ENCODE measurements at places on chromosomes 3 and 15.

DNA sequence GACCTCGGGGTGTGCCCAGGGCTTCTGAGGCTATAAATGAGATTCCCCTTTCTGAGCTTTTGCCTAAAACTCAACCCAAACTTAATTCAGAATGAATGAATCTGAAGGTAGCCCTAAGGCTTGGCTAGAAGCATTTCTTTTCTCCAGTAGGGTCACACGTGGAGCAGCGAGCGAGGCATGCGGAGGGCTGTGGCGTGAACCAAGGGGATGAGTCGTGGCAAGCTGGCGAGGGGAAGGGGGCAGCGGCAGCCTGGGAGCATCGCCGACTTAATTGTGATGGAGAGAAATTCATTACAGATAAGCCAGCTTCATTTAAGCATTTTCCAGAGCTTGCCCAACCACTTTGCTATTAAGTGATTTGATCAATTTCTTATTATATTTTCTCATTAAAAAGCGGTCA, 79.9 kb downstream of the CHSY1 start:
- no peak for DNase-seq

DNA sequence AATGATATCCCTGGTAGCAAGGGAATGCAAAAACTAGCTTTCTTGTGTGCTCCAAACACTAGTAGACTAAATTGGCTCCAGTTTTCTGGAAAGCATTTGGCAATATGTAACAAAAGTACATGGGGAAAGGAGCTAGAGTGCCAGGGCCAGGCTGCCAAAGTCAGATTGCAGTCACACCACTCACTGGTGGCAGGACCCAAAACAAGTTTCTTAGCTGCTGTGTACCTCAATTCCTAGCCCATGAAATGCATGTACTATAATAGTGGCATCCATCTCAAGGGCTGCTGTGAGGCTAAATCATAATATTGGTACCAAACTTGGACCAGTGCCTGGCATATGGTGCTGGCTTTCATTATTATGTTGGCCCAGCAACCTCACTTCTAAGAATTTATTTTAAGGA, 49.3 kb downstream of the CLDN18 start:
- DNase-seq: no peak

GRCh38 chr3:123449102-123449996, 459 bp upstream of the ADCY5 start:
- no peak for DNase-seq

DNA sequence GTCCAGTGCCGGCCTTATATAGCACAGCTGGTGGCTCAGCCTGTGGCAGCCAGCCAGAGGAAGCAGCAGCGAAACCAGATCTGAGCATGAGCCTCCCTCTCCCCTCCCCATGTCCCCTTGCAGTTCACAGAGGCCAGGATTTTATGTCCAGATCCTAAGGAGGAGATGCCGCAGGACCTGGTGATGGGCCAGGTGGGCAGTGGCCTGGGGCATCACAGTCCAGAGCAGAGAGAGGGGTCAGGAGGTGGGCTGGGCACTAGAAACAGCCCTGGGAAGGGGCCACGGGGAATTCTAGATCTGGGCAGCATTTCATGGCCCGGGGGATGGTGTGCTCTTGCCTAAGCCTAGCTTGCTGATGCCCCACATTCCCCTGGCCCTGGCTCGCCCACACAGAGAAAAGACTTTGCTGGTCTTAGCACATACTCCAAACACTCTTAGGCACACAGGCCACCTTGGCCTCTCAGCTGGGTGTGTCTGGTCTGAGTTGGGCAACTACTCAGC, 259 bp upstream of the CILP start:
- DNase-seq: no peak

GRCh38 chr3:57903124-57903890, 104.9 kb upstream of the FLNB start:
- no peak for DNase-seq
